Hematopoietic multipotent progenitor cell treated with erythropoietin and hydrocortisone succinate and interleukin-3 and kit ligand, for 17 days (in vitro differentiated cells): ENCODE measurements at places on chromosomes 6 and 20.

DNA sequence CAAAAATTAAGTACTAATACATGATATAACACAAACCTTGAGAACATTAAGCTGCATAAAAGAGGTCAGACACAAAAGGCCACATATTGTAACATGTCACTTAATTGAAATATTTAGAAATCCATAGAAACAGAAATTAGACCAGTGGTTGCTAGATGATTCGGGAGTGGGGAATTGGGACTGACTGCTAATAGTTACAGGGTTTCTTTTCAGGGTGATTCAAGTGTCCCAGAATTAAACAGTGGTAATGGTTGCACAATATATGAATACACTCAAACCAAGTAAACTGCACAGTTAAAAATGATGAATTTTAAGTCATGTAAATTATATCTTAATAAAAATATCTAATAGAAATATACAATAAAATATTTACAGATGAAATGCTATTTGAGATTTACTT is 174.5 kb downstream of the WDR27 start:
- DNase-seq: no peak

GRCh38 chr20:56554869-56555268 is 21.8 kb downstream of the FAM209B start:
- DNase-seq: no peak

GRCh38 chr20:21322083-21322710 is 19.1 kb downstream of the XRN2 start:
- DNase-seq: no peak

- DNase-seq: no peak
Measured at GRCh38 chr6:22966691-22967422, 397.5 kb downstream of the HDGFL1 start.

DNA sequence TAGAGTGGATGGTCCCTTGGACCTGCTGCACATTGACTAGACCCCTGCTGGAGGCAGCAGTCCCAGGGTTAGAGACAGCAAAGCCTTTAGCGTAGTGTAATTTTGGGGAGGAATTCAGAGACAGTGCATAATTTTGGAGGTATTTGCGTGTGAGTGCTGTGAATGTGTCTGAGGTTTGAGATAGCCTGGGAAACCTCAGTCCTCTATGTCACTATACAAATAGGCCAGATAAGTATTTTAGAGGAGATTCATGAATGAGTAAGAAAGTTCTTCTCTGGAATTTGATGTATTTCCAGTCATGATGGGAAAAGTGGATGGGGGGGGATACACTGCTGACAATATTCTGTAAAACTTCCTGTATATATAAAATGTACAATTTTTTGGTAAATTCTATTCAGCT is 25.8 kb upstream of the MTRF1L start:
- no peak for DNase-seq

GRCh38 chr20:25145131-25145530 is 50.4 kb upstream of the ENTPD6 start:
- DNase-seq: no peak

GRCh38 chr20:62266851-62267250 is 28.5 kb downstream of the OSBPL2 start:
- DNase-seq: no peak

DNA sequence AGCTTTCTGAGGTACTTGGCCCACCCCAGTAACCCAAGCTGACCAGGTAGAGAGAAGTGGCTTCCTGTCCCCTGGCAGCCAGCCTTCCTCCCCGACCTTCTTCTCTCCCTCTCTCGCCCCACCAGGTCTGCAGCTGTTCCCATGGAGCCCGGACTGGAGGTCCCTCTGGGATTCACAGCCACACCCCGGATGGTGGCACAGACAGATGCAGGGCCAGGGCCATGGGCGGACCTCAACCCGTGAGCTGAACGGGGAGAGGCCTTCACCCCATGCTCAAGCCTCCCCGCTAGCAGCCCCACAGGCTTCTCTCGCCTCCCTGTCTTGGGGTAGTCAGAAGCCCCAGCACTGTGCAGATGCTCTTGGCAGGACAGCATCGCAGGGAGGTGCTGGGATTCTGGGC is 41.3 kb downstream of the CPXM1 start:
- no peak for DNase-seq

DNA sequence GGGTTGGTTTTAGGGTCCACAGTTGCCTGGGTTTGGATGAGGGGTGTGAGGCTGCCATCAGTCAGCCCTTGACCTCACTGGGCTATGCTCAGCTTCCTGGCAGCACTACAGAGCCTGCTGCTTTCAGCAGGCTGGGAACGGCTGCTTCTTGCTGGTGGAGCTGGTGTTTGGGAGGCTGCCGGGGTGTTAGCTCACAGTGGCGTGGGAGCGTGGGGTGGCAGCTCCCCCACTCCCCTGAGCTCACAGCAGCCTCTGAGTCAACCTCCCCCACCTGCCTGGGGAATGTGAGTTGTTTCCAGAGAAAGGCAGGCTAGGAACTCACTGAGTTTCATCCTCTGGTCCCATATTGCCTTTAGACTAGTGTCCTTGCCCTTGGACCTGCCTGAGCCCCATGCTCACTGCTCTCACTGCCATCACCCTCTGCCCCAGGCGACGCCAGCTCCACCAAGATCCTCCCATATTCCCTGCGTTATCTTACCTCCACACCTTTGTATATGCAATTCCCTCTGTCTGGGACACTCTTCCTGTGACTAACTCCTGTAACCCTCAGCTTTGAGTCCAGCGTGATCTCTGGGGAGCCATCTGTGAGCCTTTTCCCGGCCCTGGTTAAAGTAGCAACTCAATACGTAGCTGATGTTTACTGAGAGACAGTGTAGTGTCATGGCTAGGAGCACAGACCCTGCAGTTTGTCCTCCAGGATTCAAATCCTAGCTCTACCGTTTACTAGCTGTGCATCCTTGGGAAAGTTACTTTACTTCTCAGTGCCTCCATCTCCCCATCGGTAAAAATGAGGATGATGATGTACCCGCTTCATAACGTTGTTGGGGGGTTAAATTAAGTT is 34.8 kb downstream of the PPP1R16B start:
- no peak for DNase-seq

DNA sequence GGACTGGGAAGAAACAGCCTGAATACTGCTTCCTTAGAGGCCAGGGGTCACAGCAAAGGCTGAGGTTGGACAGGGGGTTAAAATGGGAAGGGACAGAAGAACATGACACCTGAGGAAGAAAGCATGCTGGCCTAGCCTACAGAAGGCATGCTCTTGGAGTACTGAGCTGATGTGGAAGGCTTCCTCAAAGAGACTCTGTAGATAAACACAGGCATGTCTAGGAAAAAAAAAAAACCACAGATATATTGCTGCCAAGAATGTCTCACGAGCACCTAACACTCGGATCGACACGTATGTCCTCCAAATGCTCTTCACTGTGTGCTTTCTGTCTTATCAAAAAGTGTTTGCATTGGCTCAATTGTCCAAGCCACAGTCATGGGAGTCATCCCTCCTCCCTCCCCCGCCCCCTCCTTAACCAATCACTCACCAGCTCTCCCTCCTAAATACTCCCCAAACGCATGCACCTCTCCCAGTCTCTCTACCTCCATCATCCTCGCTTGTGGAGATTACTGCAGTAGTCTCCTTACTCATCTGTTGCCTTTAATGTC is 101.1 kb upstream of the LRFN2 start:
- DNase-seq: peak; percentile 28

GRCh38 chr6:87230801-87231200 is 75.4 kb downstream of the ZNF292 start:
- no peak for DNase-seq

- DNase-seq: no peak
Measured at GRCh38 chr6:44778513-44778912, 391.0 kb downstream of the CDC5L start.

DNA sequence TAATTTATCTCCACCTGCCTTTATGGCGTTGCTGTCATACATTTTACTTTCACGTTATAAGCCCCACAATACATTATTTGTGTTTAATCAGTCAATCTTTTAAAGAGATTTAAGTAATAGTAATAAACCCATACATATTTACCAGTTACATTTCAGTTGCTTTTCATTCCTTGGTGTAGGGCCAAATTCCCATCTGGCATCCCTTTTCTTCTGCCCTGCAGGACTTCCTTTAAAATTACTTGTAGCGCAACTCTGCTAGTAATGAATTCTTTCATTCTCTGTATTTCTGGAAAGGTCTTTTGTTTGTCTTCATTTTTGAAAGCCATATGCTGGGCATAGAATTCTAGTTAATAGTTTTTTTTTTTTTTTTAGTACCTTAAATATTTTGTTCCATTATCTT is 24.9 kb downstream of the ZNF334 start:
- no peak for DNase-seq
